Bronchus fibroblast of lung (primary cell): ENCODE measurements at places on chromosomes 3 and 15. TPM values are rescaled to one million over a fixed set of nuclear protein-coding genes. Genes with fewer than 3 reads are reported as not detected.

Gene TRIM42
- not detected in 2 replicates for total RNA-seq

Gene DUOXA2
- not detected in 2 replicates for total RNA-seq

Gene NLGN1
- 0.50 and 0.74 TPM in 2 replicates for total RNA-seq

Gene NAALADL2
- 1.0 and 3.4 TPM in 2 replicates for total RNA-seq

Gene CCK
- total RNA-seq = 2.7 and 2.9 TPM in 2 replicates

Gene ARGFX
- total RNA-seq = not detected in 2 replicates

Gene MNS1
- total RNA-seq = 1.8 and 3.4 TPM in 2 replicates

Gene GRIP2
- not detected in 2 replicates for total RNA-seq

Gene GOLGA8T
- total RNA-seq = 0.15 TPM in 1 of 2 replicates, not detected in the other

Gene VPS18
- 24.0 and 26.6 TPM in 2 replicates for total RNA-seq

Gene MUSTN1
- not detected in 2 replicates for total RNA-seq

Gene CCR8
- not detected in 2 replicates for total RNA-seq
